T-helper 2 cell (primary cell): ENCODE measurements at places on chromosomes 11 and 22.

DNA sequence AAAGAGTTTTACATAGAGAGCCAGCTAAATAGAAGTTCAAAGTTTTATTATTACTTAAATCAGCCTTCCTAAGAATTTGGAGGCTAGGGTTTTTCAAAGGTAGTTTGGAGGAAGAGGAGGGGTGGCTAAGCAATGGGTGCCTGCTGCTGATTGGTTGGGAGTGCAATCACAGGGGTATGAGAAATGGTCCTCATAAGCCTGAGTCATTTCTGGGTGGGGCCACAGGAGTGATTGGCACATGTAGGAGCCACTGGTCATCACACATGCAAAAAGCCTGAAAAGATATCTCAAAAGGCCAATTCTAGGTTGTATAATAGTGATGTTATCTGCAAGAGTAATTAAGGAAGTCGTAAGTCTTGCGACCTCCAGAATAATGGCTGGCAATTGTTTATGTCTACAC lies 12.9 kb downstream of the OR51L1 start:
- DNase-seq: no peak

DNA sequence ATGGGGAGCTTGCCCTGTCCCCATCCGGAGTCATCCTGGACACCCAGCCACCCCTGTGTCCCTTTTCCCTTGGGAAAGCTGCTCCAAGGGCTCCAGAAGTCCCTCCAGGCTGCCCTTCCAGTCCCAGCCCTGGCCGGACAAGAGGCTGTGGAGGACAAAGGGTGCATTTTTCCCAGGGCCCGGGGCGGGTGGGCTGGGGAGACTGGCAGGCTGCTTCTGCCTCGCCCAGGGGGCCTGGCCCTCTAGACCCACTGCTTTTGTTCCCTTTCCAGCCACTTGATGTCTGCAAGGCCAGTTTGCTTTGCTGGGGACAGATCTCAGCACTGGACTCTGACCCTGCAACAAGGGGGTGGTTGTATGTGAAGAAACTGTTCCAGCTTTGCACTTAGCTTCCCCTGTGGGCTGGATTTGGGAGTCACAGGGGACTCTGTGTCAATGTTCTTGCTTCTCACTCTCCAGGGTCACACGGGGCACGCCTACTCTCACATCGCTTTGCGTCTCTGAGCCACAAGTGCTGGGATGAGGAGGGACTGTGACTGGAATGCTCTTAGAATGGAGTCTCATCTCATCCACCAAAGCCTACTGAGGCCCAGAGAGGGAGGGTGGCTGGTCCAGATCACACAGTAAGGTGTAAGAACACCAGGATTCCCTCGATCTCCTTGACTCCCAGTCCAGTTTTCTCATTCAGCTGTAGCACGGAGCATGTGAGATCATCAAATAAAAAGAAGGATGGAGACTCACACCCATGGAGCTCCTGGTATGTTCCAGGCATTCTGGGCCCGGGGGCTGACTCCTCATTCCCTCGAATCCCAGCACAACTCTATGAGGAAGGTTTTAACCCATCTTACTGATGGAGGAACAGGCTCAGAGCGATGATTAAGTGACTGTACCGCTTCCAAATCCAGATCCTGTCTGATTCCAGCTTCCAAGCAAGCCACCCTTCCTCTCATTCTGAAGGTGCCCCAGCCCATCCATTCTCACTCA lies 59.9 kb downstream of the FBXO7 start:
- no peak for DNase-seq

DNA sequence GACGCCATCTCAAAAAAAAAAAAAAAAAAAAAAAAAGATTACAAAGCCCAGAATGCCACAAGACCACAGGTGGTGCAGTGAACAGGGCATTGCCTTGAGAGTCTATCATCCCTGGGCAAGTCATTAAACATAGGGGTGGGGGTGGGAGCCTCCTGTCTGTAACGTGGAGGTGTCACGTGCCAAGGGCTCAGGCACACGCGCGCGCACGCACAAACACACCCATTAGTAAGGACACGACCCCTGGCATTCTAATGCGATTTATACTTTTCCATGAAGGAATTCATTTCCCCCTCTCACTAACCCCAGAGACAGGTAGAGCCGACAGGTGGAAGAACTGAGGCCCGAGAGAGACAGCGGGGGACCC lies 5.8 kb upstream of the GCAT start:
- DNase-seq: no peak

GRCh38 chr22:32836280-32837123 lies 35.0 kb downstream of the TIMP3 start:
- no peak for DNase-seq

- DNase-seq: no peak
Measured at GRCh38 chr22:43926349-43926710, 2.7 kb downstream of the PNPLA3 start.

GRCh38 chr22:28884747-28885350 lies 1.5 kb downstream of the ZNRF3 start:
- no peak for DNase-seq

DNA sequence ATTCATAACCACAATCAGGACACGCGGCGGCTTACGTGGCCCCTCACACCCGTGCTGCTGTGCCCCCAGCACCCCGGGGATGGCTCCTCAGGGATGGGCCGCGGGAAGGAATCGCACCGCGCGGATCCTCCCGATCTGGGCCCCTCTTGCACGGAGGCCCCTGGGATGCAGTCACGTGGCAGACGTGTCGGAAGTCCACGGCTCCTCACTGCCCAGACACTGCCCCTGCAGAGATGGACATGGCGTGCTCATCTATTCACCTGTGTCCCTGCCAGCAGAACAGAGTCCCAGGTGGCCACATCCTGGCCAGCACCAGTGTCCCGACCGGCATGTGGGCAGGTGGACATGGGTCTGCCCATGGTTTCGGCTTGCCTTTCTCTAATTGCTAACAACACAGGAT lies 12.8 kb downstream of the MOB2 start:
- no peak for DNase-seq

- no peak for DNase-seq
Measured at GRCh38 chr11:129458278-129458677, 82.6 kb downstream of the BARX2 start.

GRCh38 chr11:117953024-117953671 lies 23.9 kb upstream of the TMPRSS13 start:
- DNase-seq: no peak

- no peak for DNase-seq
Measured at GRCh38 chr11:2220173-2220771, 48.7 kb upstream of the TH start.

GRCh38 chr11:20037396-20038153 lies 122.7 kb downstream of the DBX1 start:
- DNase-seq: no peak

GRCh38 chr11:65128182-65129145 lies 5.9 kb downstream of the SYVN1 start:
- no peak for DNase-seq

DNA sequence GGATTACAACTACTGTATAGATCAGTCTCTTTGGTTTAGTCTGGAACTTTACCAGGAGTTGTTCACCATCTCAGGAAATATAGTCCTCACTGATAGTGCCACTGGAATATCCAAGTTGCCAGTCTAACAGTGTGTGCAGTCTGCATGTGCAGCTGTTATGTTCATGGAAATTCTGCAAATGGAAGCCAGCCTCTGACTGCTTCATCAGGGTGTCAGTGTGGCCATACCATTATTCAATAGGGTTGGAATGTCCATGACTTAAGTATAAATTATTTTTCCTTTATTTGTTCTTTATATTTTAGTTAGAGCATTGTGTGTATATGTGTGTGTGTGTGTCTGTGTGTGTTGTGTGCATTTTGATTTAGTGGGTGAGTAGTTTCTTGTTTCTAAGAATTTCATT lies 51.8 kb downstream of the C11orf96 start:
- no peak for DNase-seq

DNA sequence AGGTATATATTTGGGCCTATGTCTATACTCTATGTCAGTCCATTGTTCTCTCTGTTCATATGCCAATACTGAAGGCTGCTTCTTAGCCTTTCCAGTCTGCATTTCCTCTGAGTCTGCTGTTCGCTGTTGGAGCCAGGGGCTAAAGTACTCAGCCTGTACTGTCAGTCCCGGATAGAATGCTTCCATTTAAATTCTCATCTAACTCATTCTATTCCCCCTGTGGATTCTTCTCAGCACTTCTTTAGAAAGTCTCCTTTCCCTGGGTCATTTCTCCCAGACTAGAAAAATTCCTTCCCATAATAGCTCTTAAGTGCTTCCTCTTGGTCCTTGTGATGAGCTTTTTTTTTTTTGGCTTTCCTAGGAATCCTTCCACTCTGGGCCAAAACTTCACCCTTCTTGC lies 293.1 kb downstream of the KIRREL3 start:
- DNase-seq: no peak

GRCh38 chr22:49807129-49807528 lies 20.5 kb downstream of the BRD1 start:
- DNase-seq: no peak

DNA sequence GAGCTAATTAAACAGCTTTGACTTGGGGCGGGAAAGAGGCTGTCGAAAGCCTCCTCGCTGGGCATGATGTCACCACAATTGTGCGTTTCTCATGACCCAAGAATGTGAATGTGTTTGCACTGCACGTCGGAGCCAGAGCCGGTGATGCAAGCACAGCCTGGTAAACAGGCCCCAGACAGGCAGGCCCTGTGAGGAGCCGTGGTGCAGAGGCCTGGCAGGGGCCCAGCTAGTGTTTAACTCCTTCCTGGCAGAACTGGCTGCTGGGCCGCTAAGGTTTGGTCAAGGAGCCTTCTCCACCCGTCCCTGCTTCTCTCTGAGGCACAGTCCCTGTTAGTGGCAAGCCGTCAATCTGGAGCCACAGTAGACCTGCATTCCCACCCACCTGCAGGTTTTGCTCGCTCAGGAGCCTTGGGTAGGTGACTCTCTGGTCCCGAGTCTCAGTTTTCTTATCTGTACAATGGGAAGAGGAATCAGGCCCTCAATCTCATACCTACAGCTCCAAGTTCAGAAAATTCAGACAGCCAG lies 25.4 kb upstream of the SMTN start:
- DNase-seq: no peak

DNA sequence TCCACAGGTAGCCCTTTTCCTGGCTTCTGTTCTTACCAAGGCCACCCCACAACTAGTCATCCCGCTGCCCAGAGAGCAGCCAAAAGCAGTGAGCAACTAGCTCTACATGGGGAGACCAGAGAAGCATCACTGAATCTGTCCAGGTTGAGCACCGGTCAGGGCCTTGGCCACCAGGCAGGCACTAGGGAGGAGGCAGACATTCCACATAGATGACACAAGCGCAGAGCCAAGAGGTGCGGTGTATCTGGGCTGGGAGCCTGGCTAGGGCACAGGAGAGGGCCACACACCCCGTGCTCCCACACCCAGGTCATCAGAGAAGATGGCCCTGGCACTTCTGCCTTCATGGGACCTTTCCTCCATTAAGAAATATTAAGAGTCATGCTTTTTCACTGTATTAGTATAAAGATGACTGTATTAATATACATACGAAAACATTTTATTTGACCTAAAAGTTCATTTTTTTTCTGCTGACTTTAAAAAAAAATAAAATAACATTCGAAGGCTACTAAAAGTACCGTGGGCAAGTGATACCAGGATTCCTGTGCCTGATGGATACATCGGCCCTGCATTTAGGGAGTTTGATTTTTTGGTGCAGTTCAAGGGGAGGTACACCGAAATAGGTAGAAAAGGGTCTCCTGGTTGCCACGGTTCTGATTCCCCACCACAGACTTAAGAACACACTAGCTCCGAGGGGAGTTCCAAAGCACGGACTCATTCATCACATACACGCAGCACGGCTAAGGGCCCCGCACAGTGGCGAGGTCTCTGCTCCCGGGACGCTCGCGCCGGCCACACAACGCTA lies 1.2 kb downstream of the DGCR2 start:
- DNase-seq: no peak

DNA sequence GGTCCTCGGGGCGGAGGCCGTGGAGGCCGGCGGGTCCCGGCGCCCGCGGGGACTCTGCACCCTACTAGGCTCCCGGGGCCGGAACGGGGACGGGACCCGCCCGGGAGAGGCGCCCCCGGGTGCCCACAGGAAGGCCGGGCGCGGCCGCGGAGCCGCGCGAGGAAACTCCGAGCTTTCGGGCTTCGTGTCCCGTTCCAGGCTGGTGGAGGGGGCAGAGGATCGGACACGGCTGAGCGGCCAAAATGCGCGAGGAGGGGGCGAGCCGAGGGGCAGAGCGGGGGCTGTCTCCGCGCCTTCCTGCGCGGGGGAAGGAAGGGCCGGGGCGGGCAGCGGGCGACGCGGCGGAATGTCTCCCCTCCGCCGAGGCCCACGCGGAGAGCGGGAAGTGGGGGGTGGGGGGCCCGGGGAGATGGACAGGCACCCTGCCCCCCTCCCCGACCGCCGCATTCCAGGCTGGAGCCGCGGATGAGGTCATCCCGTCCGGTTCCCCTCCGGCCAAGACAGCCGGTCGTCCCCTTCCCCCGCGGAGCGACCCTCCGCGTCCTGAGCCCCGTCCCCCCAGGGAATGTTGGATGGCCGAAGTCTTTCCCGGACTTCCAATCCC lies 430 bp downstream of the CDC42EP1 start:
- no peak for DNase-seq

DNA sequence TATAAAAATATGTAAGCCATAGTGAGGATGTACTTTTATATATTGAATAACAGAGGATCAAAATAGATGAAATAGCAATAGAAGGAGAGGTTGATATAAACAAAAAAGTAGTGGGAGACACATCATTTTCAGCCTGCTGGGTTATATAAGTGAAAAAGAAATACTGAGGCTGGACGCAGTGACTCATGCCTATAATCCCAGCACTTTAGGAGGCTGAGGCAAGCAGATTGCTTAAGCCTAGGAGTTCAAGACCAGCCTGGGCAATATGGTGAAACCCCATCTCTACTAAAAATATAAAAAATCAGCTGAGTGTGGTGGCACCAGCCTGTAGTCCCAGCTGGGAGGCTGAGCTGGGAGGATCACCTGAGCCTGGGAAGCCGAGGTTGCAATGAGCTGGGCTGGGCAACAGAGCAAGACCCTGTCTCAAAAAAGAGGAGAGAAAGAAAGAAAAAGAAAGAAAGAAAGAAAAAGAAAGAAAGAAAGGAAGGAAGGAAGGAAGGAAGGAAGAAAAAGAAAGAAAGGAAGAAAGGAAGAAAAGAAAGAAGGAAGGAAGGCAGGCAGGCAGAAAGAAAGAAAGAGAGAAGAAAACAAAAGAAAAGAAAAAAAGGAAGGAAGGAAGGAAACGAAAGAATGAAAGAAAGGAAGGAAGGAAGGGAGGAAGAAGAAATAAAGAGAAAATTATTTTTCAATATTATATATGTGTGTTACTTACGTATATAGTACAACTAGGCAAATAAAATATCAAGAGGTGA lies 7.0 kb upstream of the P2RY2 start:
- DNase-seq: no peak

GRCh38 chr11:73856031-73856567 lies 20.5 kb downstream of the COA4 start:
- DNase-seq: no peak

DNA sequence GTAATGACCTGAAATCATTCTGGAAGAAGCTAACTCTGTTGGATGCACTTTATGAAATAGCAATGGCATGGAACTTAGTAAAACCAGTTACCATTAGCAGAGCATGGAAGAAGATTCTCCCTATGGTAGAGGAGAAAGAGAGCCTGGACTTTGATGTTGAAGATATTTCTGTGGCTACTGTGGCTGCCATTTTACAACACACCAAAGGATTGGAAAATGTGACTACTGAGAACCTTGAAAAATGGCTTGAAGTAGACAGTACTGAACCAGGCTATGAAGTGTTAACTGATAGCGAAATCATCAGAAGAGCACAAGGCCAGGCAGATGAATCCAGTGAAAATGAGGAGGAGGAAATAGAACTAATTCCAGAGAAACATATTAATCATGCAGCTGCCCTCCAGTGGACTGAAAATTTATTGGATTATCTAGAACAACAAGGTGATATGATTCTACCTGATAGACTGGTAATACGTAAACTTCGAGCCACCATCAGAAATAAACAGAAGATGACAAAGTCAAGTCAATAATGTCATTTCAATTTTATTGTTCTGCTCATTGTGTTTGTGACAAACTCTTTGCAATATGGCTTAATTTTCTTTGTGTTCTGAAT lies 2.0 kb downstream of the JRKL start:
- DNase-seq: no peak
